A673 (cell line): ENCODE measurements at places on chromosomes 5 and 9. TPM values are rescaled to one million over a fixed set of nuclear protein-coding genes. Genes with fewer than 3 reads are reported as not detected.

Gene ZNF618
- 29.4 and 36.5 TPM in 2 replicates for total RNA-seq

Gene F2R
- total RNA-seq = 83.3 and 92.1 TPM in 2 replicates

Gene FOXD4L5
- 0.13 and 0.20 TPM in 2 replicates for total RNA-seq

Gene PRDM9
- total RNA-seq = not detected in 2 replicates

Gene FGF1
- total RNA-seq = 0.71 and 2.3 TPM in 2 replicates
